ENCODE measurements at places on chromosomes 1 and 21.

DNA sequence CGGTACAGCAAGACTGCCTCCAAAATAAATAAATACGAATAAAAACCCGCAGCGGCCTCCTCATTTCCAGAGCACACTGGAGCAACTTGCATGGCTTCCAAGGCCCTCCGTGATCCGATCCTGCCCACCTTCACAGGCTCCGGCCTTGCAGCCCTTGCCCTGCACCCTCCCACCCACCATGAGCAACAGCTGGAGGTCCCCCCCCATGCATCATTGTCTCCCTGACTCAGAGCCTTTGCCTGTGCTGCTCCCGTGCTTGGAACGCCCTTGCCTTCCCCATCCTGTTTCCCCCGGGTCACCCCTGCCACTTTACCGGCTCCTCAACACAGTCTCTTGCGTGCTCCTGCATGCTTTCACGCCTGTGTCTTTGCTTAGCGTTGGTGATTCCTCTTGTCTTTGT is 71.0 kb upstream of the ANGPTL1 start:
- DNase-seq, result no peak

DNA sequence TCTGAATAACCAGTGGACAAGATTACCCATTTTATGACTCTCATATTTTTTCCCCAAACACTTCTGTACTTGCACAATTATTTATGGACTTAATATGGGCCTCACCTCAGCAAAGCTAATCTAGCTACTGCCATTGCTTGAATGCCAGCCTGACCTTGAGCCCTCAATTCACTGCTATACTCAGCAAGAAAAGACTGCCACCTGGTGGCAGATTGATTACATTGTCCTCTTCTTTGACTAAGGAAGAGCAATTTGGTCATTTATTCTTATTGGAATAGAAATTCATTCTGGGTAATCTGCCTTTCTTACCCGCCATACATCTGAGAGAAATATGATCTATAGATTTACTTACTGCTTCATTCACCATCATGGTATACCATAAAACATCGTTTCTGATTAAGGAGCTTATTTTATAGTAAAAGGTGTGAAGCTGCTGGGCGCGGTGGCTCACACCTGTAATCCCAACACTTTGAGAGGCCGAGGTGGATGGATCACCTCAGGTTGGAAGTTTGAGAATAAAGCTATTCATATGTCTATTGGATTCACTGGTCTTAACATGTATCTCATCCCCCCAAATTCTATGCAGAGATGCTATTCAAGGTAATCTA is 32.9 kb upstream of the DIPK1A start:
- DNase-seq, result peak; percentile 86

- no peak for DNase-seq
Observed at GRCh38 chr1:4638345-4638729, 16.1 kb upstream of the AJAP1 start.

DNA sequence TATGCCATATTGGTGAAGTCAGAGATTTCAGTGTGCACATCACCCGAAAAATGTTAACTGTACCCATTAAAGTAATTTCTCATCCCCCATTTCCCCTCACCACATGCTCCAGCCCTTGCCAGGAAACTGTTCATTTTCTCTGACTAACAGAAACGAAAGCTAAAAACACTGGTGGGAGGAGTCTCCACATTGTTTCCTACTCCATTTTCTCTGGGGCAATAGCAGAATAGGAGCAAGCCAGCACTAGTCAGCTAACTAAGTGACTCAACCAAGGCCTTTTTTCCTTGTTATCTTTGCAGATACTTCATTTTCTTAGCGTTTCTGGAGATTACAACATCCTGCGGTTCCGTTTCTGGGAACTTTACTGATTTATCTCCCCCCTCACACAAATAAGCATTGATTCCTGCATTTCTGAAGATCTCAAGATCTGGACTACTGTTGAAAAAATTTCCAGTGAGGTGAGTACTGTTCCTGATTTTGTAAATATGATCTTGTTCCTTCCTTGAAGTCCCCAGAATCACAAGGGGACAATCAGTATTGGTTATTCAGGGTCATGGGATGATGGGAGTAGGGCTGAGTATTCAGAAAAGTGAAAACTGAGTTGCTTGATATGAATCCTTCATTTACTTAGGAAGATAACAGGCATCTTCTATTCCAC is at the start of gene IFI16:
Gene IFI16, plus strand, starts transcription at position 204 of the 658 bp plus-strand sequence. CDS start 4,774 bp downstream, outside the sequence.
- DNase-seq, result peak; percentile 84

DNA sequence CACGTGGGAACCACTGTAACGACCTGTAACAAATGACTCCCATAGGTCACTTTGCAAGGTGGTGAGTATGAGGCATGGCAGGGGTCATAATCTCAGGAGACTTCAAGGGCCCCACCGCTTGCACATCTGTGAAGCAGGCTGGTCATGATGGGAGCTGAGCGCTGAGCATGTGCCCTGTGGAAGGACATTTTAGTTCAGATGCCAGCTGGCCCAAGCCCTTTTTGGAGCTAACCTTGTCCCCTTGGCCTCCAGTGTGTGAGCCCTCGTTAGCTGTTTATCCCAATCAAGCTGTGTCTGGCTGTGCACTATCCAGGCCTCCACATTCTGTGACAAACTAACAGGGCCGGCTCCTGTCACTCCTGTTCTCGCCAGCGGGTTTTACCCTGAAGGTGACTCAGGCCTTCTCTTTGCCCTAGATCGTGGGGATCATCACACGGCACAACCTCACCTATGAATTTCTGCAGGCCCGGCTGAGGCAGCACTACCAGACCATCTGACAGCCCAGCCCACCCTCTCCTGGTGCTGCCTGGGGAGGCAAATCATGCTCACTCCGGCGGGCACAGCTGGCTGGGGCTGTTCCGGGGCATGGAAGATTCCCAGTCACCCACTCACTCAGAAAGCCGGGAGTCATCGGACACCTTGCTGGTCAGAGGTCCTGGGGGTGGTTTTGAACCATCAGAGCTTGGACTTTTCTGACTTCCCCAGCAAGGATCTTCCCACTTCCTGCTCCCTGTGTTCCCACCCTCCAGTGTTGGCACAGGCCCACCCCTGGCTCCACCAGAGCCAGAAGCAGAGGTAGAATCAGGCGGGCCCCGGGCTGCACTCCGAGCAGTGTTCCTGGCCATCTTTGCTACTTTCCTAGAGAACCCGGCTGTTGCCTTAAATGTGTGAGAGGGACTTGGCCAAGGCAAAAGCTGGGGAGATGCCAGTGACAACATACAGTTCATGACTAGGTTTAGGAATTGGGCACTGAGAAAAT is 7.6 kb downstream of the NPPA start:
- no peak for DNase-seq

- no peak for DNase-seq
Observed at GRCh38 chr1:236016782-236017400, 48.0 kb downstream of the NID1 start.

DNA sequence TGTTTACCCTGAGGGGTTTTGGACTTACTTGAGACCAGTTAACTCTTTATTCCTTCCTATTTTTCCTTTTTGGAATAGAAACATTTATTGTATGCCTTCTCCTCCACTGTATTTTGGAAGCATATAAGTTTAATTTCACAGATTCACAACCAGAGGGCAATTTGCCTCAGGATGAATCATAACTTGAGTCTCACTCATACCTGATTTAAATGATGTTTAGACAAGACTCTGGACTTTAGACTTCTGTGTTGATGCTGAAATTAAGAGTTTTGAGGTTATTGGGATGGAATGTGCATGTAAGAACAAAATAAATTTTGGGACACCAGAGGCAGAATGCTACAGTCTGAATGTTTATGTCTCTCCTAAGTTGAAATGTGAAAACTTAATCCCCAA is 7.1 kb upstream of the ADAM30 start:
- no peak for DNase-seq

DNA sequence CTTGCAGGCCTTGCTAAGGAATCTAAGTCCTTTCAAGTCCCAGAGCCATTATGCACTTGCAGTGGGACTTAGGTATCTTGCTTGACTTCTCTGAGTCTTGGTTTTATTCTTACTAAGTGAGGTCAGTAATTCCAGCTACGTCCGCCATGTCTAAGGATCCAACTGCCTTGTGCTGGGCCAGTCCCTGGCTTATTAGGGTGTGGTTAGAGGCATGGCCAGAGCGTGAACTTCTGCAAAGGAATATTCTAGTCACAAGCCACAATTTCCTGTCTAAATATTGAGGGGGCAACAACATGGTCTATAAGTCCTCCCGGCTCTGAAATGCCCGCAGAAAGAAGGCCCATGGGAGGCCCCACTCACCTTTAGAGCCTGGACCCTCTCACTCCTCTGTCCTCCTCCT is 82.9 kb downstream of the TMEM53 start:
- no peak for DNase-seq

DNA sequence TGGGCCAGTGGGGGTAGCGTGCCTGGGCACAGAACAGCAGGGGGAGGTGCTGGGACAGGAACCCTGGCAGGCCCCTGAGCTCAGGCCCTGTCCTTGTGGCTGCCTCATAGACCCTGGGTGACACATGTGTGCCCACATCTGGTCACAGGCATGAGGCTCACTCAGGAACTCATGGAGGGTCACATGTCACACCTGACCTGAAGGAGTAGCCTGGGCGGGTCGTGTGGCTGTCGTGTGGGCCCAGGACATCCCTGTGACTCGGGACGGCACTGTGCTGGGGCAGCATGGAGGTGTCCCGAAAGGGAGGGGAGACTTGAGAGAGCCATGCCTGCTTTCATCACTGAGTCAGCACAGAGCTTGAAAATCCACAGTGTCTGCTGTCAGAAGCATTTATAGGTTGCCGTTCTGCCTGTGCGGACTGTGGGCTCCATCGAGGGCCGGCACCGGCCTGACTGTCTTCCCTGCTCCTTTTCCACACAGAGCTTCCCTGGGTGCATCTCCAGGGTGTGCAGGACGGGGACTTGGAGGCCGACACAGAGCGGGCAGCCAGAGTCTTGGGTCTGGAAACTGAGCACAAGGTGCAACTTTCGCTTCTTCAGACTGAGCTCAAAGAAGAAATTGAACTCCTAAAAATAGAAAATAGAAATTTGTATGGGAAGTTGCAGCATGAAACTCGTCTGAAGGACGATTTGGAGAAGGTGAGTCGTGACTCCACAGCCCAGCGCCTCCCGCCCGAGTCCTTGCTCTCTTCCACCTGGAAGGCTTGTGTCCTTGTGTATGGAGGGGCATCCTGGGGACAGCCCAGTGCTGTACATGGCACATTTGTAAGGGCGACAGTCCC is 32.8 kb downstream of the PCNT start:
- no peak for DNase-seq

- DNase-seq, result no peak
Observed at GRCh38 chr1:200355801-200356200, 54.0 kb downstream of the ZNF281 start.

GRCh38 chr21:33302055-33302454 is 22.7 kb upstream of the IFNAR1 start:
- no peak for DNase-seq

DNA sequence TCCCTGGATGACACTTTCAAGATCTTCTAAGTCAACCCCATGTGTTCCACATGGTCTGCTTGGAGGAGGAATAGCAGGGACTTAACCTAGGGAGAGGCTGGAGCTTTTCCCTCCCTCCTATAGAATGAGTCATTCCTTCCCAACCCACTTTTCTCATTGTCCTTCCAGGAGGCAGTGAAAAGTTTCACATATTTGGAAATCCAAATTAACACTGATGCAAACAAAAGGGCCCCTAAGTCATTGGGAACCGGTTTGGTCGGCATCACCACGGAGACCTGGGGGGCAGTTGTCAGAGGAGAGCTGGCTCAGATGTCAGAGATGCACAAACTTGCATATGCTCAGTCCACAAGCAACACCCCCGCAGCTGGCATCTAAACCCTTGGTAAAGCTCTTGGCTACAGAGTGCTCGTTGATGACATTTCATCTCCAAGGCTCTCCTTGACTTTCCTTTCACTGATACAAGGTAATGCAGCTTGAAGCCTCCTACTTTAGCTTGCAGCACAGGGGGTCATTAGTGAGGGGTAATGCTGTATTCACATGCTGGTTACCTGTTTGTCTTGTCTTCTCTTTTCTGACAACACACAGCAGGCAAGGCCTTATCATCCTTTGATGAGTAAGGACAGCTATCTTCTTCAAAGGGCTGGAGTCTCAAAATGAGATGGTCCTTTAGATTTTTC is 12.3 kb upstream of the LRRC8D start:
- no peak for DNase-seq

DNA sequence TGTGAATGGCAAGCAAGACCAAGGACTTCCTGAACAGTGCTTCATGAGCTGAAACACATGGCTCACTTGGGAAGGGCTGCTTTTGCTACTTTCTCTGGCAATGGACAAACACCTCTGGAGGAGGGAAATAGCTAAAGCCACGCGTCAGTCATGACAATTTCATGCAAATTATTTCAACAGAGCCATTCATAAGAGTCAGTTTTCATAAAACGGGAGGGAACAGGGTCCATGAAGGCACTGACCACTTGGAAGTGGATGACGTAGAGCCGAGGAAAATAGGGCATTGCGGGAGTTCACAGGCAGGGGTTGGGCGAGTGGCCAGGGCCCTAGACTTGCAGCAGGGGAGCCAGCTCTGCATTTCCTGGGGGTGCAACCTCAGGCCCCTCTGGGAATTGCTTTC is 43.9 kb downstream of the SDC3 start:
- DNase-seq, result no peak

- DNase-seq, result peak; percentile 84
Observed at GRCh38 chr1:151898519-151898991, 10.8 kb downstream of the THEM4 start.

- no peak for DNase-seq
Observed at GRCh38 chr1:64822621-64823020, 77.7 kb downstream of the RAVER2 start.

DNA sequence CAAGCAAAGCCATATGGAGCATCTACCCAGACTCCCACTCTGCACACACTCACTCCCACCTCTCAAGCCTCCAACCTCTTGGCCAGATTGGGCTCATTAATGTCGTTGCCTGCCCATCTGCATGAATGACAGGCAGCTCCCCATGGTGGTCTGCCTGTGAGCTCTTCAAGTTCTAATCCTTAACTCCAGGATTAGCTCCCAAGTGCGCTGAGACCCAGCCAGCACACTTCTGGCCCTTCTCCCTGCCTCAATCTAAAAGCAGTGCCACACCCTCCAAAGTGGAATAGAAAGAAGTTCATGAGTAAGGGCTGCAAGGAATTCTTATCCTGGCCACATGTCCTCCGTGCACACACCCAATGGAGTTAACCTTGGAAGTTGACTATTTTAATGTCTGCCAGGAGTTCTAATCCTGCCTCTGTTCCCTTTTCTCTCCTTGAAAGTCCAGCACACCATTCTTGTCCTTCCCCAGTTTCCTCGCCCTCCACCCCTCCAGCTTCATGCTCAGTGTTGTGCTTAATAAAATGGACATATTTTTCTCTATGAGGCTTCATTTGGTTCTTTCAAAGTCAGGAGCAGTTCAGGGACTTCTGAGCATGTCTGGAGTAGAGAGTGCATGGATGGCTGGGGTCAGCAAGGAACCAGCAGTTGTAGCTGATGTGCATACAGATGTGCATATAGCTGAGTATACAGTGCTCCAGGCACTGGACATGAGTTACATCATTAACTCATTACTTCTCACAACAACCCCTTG is 30.1 kb downstream of the CAMK1G start:
- DNase-seq, result no peak

GRCh38 chr1:162691999-162692575 is 59.8 kb downstream of the DDR2 start:
- no peak for DNase-seq

- peak; percentile 42 for DNase-seq
Observed at GRCh38 chr1:116346943-116347673, 25.9 kb upstream of the ATP1A1 start.

DNA sequence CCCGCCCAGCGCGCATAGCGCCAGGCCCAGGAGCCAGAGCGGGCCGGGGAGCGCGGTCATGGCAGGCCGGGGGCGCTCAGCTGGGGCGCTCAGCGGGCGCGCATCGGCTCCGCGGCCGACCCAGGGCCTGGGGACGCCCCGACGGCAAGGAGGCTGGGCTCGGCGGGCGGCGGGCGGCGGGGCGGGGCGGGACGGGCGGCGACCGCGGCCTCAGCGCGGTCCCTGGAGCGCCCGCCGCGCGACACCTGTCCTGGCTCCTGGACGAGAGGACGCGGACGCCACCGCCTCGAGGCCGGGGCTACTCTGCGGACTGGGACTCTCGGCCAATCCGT is 273 bp downstream of the BMP8B start:
- no peak for DNase-seq
